ENCODE measurements at places on chromosomes 4 and X.

- DNase-seq, result no peak
Observed at GRCh38 chr4:127737295-127737694, 7.1 kb downstream of the SLC25A31 start.

- DNase-seq, result no peak
Observed at GRCh38 chrX:129769467-129770154, 10.1 kb upstream of the SASH3 start.

DNA sequence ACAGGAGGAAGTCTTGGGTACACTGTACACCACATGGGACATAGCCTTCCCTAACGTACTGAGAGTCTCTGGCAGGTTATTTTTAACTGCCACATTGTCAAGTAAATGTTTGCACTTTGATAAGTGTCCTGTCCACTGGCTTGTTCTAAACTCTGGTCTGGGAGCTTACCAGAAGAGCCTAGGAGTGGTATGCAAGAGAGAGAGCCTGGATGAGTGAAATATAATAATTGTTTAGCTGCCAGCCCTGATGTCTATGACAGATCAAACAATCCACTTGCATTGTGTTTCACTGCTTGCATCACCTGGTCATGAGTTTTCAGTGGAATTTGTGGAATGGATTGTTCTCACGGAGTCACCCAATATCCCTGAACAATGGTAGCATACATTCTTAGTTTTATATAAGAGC is 91.6 kb downstream of the SHROOM3 start:
- no peak for DNase-seq

DNA sequence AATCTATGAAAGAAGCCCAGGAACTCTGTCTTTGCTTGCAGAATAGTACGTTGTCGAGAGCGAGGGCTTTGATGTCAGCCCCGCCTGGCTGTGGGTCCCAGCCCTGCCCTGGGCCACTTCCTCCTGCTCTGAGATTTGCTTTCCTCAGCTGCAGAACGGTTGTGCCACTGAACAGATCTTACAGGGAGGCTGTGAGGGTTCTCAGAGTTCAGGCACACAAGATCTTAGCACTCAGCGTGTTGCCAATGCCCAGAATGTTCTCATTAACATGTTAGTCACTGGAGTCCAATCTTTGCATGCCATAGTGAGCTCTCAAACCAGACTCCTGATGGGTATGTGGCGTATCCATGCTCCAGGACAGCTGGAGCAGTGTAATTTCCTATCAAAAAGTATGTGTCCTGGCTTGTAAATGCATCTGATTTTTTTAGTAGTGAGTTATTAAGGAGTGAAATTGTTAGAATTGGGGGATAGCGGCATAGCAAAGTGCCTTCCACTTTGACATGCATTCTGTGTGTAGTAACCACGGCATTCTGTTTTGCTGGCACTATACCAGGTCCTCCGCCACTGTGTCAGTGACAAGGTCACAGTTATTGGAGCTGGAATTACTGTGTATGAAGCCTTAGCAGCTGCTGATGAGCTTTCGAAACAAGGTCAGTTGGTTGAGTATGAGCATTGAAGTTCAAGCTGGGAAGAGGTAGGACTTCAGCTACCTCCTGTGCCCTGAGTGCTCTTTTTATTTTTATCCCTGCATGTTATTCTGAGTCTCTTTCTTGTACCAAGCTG is 31.6 kb downstream of the TKTL1 start:
- no peak for DNase-seq

- no peak for DNase-seq
Observed at GRCh38 chr4:7414046-7414445, 20.7 kb downstream of the PSAPL1 start.

- no peak for DNase-seq
Observed at GRCh38 chr4:145277011-145277410, 96.6 kb upstream of the OTUD4 start.

- DNase-seq, result peak; percentile 81
Observed at GRCh38 chrX:102659790-102660757, 8.8 kb downstream of the GPRASP1 start.

DNA sequence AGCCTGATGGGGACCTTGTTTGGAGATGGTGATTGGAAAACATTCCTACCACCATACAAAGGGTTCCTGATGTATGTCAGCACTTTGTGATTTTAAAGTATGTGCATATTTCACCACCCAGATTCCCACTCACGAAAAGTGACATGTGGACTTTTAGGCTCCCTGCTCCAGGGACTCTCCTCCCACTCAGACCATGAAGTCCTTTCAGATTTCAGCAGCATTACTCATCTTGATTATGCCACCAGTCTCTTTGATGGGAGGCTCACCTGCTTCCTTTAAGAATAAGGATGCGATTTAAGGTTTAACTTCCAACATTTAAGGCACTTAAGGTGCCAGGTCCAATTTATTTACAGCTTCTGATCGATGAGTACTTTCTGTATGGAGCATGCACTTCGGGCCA is 204.4 kb downstream of the PPARGC1A start:
- no peak for DNase-seq

DNA sequence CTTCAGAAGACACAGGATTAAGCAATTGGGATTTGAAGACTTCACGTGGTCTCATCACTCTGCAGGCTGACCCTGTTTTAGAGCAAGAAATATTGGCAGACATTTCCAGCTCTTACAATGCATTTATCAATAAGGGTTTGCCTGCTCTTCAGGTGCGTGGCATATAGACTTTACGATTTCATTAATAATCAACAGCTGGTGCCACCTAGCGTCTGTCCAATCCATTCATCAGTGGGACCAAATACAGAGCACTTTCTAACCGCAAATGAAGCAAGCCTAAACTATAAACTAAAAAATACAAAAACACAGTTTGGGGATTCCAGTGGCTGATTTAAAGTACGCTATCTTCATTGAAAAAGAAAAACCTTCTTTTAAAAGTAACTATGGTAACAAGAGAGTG is 125.4 kb upstream of the DMD start:
- peak; percentile 14 for DNase-seq

DNA sequence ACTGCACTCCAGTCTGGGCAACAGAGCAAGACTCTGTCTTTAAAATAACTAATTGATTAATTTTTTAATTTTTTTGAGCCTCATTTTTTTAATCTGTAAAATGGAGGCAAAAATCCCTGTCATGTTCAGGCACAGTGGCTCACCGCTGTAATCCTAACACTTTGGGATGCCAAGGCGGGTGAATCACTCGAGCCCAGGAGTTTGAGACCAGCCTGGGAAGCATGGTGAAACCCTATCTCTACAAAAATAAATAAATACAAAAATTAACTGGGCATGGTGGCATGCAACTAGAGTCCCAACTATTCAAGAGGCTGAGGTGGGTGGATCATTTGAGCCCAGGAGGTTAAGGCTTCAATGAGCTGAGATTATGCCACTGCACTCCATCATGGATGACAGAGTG is 15.4 kb downstream of the AMTN start:
- no peak for DNase-seq

DNA sequence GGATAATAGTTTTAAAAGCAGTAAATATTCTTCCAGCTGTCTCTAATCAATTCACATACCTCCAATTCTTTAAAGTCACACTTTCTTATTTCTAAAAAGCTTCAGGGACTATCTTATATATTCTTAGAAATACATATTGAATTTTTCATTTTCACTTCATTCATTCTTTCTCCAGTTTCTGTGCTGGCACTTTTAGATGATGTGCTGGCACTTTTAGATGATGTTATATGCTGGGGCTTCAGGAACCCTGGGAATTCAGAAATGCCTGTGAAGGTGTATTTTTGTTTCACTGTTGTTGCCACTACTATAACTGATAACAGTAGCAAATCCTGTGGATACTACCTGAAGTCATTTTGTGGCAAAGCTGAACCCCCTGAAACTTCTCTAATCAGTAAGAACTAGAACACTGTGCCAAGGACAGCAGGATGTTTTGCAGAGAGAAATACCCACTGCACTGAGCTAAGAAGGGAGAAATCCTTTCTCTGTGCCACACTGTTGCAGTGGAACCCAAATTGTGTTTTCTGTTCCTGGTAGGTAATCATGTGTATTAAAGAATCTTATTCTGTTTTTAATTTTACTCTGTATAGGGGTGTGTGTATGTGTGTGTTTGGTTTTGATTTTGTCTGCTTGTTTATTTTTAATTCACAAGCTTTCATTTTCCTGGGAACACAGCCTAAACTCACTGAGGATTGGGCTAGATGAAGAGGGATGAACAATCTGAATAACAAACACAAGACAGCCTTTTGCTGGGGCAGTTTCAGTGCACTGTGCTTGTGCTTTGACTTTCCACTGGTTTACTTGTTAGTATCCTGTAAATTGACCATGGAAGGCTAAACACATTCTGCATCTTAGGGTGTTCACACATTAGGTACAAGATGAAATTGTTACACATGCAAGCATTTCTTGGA is 898.3 kb downstream of the CCSER1 start:
- no peak for DNase-seq

DNA sequence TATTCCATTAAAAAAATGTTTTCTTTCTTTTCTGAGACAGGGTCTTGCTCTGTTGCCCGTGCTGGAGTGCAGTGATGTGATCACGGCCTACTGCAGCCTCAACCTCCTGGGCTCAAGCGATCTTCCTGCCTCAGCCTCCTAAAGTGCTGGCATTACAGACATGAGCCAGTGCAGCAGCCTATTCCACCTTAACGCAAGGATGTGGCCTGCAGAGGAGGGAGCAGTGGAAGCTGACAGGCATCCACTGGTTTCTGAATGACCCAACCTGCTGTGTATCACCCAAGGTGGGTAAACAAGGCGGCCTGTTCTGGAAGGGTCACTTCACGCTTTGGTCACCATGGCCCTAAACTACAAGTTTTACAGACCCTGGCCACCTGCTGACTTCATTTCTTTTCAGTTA is 60.8 kb downstream of the ACOX3 start:
- DNase-seq, result no peak

- DNase-seq, result no peak
Observed at GRCh38 chrX:16868920-16869319, 1.2 kb downstream of the RBBP7 start.

- DNase-seq, result no peak
Observed at GRCh38 chr4:184368731-184369130, 105.6 kb downstream of the IRF2 start.

DNA sequence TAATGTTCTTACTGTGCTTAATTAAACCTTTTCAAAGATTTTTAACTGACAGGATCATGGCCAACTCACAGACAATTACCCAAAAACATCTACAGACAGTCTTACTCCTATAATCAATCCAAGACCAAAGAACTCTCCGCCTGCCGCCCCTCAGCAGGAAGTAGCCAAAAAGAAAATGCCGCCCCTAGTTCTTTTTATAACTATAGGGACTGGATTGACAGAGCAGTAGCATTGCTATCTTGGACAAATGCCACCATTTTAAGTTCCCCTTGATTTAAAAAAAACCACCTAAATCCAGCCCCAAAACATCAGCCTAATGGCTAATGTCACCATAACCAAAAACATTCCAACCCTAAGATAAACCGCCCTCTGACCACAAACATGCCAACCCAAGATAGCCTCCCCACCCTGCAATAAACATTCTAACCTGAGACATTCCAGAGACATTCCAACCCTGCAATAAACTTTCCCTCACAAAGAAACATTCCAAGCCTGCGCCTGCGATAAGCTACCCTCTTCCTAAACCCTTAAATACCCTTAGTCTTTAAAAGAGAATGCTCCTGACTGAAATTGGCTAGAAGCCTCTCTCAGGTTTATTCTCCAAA is 77.0 kb downstream of the COQ2 start:
- no peak for DNase-seq

- no peak for DNase-seq
Observed at GRCh38 chr4:15396157-15396800, 31.6 kb upstream of the C1QTNF7 start.

DNA sequence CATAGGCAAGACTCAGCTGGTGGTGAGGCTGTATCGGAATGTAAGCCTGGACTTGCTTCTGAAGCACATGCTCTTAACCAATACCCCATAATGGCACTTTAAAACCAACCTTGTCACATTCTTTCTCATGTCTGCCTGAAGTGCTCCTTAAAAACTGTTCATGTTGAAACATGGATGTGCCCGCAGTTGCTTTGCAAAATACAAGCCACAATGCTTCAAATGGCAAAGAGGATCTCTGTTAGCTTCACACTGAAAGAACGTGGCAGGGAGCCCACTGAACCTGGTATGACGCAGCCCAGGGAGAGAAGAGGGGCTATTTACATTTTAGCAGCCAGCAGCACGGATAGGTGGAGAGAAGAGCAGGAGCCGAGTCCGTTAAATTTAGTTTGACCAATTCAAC is 29.3 kb downstream of the SOD3 start:
- no peak for DNase-seq

DNA sequence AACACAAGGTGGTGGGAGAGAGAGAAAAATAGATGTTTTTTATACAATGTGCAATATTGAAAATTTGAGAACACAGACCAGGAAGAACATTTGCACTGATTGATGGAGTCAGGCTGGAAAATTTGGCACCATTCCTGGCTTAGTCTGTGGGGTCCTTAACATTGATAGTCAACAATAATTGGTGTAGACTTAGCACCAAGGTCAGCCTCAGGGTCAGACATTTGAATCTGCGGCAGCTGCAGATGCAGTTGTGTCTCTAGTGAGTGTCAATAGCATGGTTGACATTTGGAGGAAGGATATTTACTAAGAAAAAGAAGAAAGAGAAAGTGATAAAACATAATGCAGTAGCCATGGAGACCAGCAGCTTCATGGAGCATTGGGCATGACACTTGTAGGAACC is 31.5 kb upstream of the GLRA3 start:
- no peak for DNase-seq

DNA sequence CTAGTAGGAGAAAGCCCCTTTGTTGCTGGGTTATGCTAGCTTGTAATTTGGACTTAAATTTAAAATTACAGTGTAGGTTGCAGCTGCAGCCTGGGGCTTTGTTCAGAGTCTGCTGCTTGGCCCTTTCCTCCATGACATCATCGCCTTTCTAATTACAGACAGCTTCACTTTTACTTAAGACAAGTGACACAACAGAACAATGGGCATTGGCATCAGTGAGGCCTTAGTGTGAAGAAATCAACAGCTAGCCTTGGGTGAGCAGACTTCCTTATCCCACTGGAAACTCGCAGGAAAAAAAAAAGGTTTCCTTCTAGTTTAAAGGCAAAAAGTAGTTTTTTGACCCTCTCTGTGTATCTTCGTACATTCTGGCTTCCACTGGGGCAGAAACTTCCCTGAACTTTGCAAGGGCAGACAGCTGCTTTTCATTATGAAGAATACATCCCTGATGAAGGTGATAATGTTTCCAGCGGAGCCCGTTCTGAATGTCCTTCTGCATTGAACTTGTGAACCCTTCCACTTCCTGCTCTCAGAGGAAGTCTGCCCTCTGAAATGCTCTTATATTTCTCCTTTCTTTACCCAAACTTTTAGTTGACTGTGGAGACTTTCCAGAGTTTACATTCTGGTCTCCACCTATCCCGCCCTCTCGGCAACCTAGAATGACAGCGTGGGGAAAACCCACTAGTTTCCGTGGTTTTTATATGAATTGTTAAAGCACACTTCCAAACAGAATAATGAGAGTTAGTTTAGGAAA is 123.2 kb upstream of the FAM9C start:
- no peak for DNase-seq

GRCh38 chrX:29671421-29671820 is 543.9 kb upstream of the MAGEB2 start:
- no peak for DNase-seq

GRCh38 chr4:8296491-8296890 is 26.9 kb downstream of the HTRA3 start:
- peak; percentile 8 for DNase-seq

GRCh38 chr4:146214238-146214637 is at the start of gene REELD1:
TSS of gene REELD1 (plus strand) at chr4:146214538. CDS start at chr4:146216953, 2,415 bp downstream.
- no peak for DNase-seq

- no peak for DNase-seq
Observed at GRCh38 chr4:8775121-8775520, 96.5 kb downstream of the HMX1 start.

Data from uterus (tissue), 4 donors.